ENCODE measurements at places on chromosomes 12 and 14.
A peak's percentile ranks its signal among the peaks of the same experiment; 100 is the strongest.

DNA sequence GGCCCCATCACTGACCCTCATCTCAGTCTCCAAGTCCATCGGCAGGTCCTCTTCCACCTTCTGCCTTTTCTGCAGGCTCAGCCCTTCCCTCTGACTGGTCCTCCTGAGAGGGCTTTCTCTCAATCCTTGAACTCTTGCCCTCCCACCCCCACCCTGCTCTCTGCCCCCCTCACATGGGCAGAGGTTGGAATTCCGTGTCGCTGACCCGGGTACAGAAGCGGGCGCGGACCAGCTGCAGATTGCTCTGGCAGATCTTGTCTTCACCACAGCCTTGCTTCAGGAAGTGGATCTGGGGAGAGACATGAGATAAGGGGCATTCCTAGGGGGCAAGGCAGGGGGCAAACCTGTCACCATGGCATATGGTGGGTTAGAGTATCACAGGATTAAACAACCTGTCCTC lies 12.4 kb downstream of the ITGA7 start:
- no peak for DNase-seq

DNA sequence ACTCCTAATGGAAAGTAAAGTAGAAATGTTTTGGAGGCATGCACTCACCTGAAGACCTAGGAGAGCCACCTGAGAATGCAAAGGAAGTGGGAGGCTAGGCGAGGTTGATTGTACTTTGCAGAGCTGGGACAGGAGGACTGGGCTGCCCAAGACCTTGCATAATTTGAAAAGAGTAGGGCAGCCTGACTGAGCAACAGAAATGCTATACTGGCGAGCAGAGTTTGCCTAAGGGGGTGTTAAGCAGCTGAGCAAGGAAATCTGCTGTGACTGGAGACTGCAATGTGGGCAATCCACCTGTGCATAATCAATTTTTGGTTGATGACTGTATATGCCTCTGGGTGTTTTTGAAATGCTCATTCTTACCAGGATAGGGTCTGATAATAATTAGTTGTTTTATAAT lies 834.1 kb downstream of the TRHDE start:
- no peak for DNase-seq

DNA sequence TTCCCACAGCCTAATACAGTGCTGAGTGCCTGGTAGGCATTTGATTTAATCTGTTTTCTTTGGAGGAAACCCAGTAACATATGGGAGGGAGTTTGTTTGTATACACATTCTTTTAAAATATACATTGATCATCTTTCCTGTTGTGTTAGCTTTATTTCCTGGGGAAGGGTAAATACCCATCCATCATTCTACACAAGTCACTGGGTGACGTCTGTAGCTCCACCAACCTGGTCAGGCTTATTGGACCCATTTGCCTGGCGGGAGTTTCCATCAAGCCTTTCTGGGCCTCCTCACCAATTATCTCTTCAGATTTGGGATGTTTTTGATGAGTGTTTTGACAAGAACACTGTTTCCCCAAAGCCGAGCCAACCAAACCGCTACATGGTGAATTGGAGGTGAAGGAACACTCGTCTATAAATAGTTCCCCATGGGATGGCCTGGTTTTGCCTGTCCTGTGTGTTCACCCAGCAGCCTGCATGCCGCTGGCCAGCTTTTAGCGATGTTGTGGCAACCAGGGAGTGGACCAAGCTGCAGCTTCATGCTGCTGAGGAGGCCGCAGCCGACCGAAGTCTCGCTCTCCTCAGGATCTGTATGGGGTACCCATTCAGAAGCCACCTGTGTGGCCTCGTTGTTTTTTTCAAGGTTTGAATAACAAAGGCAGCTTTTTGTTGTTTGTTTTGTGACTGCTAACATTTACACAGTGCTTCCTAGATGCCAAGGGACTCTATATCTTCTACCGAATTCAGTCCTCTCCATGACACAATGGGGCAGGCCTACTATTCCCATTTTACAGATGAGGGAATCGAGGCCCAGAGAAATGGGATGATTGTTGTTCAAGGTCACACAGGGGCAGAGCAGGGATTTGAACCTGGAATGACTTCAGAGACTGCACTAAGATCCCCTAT lies 22.6 kb downstream of the PLXNC1 start:
- no peak for DNase-seq

DNA sequence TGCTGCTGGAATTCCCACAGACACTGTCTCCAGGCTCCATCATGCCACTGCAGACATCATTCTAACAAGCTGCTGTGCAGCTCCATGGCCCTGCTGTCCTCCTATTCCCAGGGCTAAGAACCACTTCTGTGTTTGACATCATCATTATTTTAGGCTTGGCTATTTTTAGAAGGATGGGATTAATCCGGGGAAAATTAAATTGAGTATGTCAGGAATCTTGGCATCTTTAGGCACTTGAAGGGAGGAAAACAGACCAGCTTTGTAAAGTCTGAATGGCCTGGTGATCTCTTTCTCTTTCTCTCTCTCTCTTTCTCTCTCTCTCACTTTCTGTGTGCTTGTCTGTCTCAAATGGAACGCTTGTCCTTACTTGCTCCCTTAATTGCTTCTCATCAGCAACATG lies 568.3 kb upstream of the FLRT2 start:
- no peak for DNase-seq

DNA sequence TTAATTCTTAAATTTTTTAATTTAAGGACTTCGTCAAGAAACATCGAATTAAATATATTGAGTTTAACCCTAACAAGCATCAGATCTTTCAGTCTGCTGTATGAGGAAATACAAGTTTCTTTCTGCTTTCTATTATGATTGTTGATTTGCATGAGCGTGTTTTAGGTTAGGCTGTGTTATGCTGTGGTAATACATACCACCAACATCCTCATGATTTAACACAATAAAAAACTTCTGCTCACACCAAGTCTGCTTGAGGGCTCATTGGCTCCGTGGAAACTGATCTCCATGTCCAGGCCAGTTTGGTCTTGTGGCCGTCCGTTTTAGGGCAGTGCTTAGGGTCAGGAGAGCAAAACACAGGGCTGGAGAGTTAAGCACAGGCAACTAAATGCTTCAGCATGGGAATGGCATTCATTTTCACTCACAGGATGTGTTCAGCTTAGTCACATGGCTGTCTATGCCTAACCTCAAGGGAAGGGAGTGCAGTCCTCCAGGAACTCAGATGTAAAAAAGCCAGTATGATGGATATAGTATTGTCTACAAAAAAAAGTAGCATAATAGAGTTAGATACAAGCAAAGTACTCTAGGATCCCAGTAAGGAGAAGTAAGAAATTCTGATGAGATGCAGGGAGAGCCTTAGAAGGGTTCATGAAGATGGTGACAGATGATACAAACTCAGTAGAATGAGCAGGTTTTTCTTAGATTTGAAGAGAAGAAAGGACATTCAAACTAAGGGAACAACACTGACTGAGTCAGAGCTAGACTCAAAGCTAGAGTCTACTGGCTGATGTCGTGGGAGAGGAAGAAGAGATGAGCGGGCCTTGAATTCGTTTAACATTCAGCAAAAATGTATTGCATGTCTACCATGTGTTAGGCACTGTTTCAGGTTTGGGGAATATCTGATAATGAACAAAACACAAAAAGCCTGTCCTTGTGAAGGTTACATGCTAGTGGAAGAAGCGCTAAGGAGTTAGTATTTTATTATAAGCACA lies 16.3 kb downstream of the MARK3 start:
- DNase-seq: no peak

- no peak for DNase-seq
Observed at GRCh38 chr12:92602930-92603623, 99.7 kb upstream of the PLEKHG7 start.

GRCh38 chr14:34051966-34052657 lies 101.2 kb upstream of the EGLN3 start:
- peak; percentile 24 for DNase-seq

- DNase-seq: no peak
Observed at GRCh38 chr12:40225984-40226602, 1.3 kb downstream of the LRRK2 start.

DNA sequence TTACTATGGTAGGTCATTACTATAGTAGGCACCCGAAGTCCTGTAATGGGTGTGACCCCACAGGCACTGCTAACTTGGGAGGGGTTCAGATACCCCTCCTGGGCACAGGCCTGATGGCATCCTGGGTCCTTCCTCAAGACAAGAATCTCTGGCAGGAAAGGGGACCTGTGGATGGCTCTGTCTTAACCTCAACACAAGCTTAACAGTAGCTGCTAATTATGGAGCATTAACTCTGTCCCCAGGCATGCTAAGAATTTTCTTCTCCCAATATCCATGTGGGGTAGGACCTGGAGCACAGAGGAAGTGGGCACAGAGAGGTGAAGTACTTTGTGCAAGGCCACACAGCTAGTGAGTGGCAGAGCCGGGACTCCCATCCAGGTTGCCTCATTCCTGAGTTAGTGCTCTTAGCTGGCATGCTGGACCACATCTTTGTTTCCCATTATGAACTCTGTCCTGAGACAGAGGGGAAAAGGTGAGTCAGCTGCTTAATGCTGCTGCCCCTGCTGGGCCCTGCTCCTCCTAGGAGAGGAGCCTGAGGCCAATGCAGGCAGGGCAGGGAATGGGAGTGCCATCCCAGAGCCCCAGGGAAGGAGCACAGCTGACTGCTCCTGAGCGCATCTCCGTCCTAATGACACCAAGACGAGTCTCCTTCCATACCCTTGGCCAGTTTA lies 32.1 kb downstream of the GALNT16 start:
- DNase-seq: peak; percentile 4

DNA sequence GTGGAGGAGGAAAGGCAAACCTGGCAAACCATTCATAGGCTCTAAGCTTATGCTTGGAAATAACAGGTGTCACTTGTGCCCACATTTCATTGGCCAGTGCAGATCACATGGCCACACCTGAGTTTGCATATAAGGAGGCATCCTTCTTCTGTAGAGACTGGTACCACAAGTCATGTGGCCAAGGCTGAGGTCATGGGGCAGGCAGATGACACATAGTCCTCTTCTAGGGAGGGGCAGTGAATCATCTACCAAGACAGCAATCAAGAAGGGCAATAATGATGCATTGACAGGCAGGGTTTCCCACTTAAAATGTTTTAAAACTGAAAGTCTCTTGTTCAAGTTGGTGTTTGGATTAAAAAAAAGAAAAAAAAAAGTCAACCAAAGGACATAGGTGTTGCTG lies 77.3 kb downstream of the DAAM1 start:
- peak; percentile 45 for DNase-seq

GRCh38 chr12:52952076-52952801 lies 3.3 kb downstream of the KRT18 start:
- no peak for DNase-seq

DNA sequence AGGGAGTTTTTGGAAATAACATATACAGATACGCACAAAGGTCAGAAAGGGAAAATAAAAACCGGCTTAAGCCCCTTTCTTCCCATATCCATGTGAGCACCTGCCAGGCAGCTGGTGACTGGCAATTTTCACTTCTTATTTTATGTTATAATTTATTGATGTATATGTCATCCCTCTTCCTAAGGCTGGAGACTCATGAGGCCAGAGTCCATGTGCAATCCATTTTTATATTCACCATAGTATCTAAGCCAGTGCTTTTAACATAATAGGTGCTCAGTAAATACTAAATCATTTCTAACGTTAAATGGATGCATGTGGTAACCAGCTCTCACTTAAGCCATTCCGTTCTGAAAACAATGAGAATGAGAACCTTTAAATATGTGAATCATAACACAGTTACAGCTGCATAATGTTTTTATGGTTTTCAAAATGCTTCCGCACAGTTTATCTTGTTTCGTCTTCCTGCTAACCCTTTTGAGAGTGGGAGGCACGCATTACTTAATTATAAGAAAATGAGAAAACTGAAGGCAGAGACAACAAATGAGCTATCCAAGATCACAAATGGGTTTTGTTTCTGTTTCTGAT lies 178.3 kb downstream of the CACNA1C start:
- no peak for DNase-seq

DNA sequence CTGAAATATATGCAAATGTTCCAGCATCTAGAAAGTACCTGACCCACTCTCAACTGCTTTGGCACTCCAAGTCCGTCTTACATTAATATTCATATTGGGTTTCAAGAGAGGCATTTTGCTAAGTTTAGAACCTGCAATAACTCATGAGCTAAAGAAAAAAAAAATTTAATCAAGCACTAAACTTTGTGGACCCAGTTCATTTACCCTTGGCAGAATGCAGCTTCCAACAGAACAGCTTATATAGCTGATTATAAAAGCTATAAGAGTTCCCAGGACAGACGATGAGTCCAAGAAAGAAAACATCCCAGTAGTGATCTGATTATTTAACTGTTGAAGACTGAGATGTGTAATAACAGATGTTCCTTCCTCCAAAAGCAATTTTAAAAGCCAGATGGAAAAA lies 592.0 kb downstream of the KCNH5 start:
- DNase-seq: no peak

GRCh38 chr12:127606476-127607015 lies 660.4 kb upstream of the TMEM132C start:
- no peak for DNase-seq

DNA sequence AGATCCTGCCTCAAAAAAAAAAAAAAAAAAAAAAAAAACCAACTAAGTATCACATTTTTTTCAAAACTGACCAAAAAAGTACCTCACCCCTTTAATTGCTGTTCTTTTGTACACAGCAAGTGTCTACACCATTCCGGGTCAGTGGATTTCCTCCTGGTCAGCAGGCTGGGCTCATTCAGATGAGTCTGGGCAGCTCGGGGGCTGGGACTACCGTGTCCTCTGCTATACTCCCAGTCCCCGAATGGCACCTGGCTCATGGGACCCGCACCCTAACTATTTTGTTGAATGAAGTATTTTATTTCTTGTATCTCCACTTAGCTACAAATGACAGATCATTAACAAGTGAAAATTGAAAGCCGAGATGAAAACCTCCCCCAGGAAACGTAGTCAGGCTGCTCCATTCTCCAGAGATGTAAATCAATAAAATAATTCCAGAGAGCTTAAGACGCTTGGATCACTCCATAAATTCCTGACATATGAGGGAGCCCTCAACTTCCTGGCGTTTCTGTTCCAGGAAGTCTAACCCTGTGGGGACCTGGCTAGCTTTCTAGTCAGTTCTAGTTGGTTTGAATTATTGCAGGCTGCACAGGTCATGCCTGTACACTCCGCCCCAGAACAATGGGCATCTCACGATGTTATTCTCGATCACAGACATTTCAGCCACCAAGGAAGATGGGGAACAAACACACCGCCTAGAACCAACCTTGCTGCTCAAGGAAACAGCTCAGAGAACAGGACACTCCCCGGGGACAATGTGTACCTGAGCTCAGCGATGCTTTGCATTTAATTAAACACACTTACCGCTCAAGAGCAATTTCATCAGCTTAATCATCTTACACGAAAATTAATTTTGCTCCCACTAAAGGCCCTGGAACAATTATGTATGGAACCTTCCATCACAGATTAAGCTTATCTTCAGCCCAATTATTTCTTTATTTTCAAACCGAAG lies 76.3 kb downstream of the RIMBP2 start:
- no peak for DNase-seq

- no peak for DNase-seq
Observed at GRCh38 chr14:59273737-59274136, 85.3 kb downstream of the DAAM1 start.
